ENCODE measurements at places on chromosomes 7 and 10. TPM values are rescaled to one million over a fixed set of nuclear protein-coding genes. Genes with fewer than 3 reads are reported as not detected.

The ACTL6B gene
- total RNA-seq: not detected

The LRRD1 gene
- total RNA-seq: 0.57 TPM

The DGKB gene
- total RNA-seq: not detected

The CSTF2T gene
- 20.9 TPM for total RNA-seq

The DDC gene
- total RNA-seq: not detected

The FGF8 gene
- total RNA-seq: not detected

The ZPBP gene
- total RNA-seq: not detected

The CLCN1 gene
- total RNA-seq: 0.38 TPM

The ANKRD7 gene
- not detected for total RNA-seq

The PPA1 gene
- 115 TPM for total RNA-seq

The NME8 gene
- total RNA-seq: not detected

The HOXA5 gene
- 3.9 TPM for total RNA-seq

The HK1 gene
- total RNA-seq: 72.2 TPM

The ADCY1 gene
- 0.98 TPM for total RNA-seq

The GHRHR gene
- total RNA-seq: not detected

The LARP4B gene
- 57.5 TPM for total RNA-seq

The GLCCI1 gene
- 22.8 TPM for total RNA-seq

The ELAPOR2 gene
- total RNA-seq: 20.4 TPM

The TMEM270 gene
- not detected for total RNA-seq

The GPR85 gene
- total RNA-seq: 1.7 TPM

The KLF14 gene
- total RNA-seq: 0.94 TPM

The CALY gene
- not detected for total RNA-seq

The EPHA1 gene
- total RNA-seq: not detected

The CHAT gene
- total RNA-seq: not detected

The ABCC2 gene
- total RNA-seq: 1.3 TPM

The ZNF783 gene
- total RNA-seq: 9.1 TPM

The GDF2 gene
- total RNA-seq: not detected

The CLRN3 gene
- not detected for total RNA-seq

The SORCS1 gene
- 0.16 TPM for total RNA-seq

The SPDYE16 gene
- 1.5 TPM for total RNA-seq

The SPDYE9 gene
- total RNA-seq: not detected

The UCN3 gene
- total RNA-seq: not detected

The CALHM1 gene
- not detected for total RNA-seq

The HOXA10 gene
- total RNA-seq: 21.8 TPM

Data from subcutaneous adipose tissue (tissue), 4 donors.